Right lung (tissue), 10 donors: ENCODE measurements at places on chromosomes 12 and 14. TPM values are rescaled to one million over a fixed set of nuclear protein-coding genes. Genes with fewer than 3 reads are reported as not detected.

Gene SMIM41
- polyA plus RNA-seq, result 3.4 TPM

Gene INSM2
- not detected for polyA plus RNA-seq

Gene INHBE
- polyA plus RNA-seq, result 0.90 TPM

Gene AICDA
- polyA plus RNA-seq, result not detected

Gene PZP
- 2.2 TPM for polyA plus RNA-seq
